Thoracic aorta (tissue), 2 donors: ENCODE measurements at places on chromosomes 5 and 9. TPM values are rescaled to one million over a fixed set of nuclear protein-coding genes. Genes with fewer than 3 reads are reported as not detected.

- DNase-seq, result no peak
Measured at GRCh38 chr9:77291714-77292113, 114.4 kb downstream of the VPS13A start.

DNA sequence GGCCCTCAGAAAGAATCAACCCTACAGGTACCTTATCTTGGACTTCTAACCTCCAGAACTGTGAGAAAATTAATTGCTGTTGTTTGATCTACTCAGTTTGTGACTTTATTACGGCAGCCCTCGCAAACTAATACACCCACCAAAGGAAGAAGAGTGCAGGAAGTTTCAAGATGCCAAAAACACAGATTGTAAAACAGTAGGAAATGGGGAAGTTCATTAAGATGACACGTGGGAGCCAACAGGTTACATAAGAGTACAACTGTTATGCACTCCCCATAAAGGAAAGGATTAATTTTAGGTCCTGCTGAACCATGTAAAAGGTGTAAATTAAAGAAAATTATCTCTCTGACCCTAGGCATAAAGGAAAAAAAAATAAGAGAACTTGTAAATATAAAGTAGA is 294.3 kb downstream of the EPB41L4A start:
- DNase-seq, result no peak

The CCL21 gene
- total RNA-seq, result not detected

DNA sequence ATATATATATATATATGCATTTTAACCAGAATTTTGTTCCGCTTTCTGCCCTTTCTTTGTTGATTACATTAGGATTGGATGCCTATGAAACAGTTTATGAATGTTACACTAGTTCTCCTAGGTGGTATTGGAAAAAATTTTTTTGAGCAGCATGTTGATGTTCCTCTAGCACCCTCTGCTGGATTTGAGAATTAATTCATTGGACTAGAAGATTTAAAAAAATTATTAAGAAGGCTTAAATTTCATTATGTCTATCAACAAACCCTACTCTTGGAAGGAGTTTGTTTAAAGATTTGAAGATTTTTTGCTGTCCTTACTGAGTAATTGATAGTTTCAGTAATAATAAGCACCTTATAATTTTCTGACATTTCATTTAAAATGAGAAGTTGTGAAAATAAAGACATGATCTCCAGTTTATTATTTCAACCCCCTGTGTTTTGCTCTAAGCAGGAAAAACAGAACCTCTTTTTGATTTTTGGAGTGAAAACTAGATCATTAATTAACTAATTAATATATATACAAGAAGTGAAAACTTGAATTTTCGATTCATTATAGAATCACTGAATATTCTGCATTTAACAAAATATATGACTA is 89.6 kb downstream of the CCDC171 start:
- no peak for DNase-seq

GRCh38 chr5:167217097-167217743 is 1074.2 kb upstream of the WWC1 start:
- no peak for DNase-seq

- no peak for DNase-seq
Measured at GRCh38 chr5:172455087-172455381, 709 bp upstream of the SH3PXD2B start.

The HSPB3 gene
- total RNA-seq, result 0.95 TPM

GRCh38 chr5:7714697-7715096 is 136.2 kb downstream of the CFAP90 start:
- DNase-seq, result no peak

The PCDHB12 gene
- 7.3 TPM for total RNA-seq

DNA sequence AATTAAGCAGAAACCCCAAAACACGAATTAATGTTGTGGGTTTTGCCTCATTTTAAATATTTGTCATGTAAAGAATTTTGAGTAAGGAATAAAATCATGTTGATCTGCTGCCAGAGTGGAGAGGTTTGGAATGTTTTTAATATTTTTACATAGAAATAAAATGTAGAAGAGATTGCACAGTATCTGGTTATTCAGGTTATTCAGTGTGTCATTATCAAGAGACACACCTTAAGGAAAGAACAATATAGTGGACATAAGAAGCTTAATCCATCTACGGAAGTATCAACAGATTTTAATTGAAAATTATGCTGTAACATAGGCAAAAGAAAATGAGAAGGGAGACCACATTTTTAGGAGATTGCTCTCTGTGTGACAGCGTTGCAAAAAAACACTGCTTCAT is 410.4 kb downstream of the MED10 start:
- no peak for DNase-seq

The PTPN3 gene
- 16.9 TPM for total RNA-seq

- no peak for DNase-seq
Measured at GRCh38 chr9:14362175-14362574, 48.2 kb upstream of the NFIB start.

- no peak for DNase-seq
Measured at GRCh38 chr5:11128021-11128420, 367.0 kb upstream of the DAP start.

DNA sequence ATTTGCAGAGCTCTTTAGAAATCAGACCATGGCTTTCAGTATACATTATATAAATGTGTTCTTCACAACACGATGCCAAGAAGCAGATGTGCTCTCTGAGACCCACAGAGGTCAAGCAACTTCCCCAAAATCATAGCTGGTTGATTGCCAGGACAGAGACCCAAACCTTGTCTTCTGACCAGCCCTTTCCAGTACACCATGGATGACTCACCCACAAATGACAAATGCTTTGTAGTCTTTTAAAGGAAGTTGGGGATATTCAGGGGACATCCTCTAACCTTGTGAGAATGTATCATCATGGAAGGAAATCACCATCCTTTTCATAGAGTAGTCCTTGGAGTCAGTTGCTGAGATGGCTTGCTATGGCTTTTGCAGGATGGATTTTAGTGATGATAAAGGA is 30.1 kb downstream of the ZNF462 start:
- no peak for DNase-seq

- DNase-seq, result no peak
Measured at GRCh38 chr9:16825971-16826625, 44.4 kb downstream of the BNC2 start.

DNA sequence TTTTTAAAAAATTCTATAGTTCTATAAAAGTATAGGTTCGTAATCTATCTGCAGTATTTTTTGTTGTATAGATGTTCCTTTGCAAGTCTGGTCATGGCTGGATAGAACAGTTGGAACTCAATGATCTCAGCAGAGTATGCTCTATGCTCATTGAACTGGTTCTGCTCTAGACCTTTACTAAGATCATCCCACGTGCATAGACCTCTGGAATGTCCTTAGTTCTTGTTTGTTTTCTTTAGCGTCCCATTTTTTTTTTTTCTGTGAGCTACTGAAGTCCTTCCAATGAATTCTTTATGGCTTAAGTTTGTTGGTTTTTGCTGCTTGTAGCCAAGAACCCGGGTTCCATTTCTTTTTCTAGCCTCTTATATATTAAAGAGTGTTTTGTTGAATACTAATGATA is 3.5 kb downstream of the TMEM38B start:
- no peak for DNase-seq

DNA sequence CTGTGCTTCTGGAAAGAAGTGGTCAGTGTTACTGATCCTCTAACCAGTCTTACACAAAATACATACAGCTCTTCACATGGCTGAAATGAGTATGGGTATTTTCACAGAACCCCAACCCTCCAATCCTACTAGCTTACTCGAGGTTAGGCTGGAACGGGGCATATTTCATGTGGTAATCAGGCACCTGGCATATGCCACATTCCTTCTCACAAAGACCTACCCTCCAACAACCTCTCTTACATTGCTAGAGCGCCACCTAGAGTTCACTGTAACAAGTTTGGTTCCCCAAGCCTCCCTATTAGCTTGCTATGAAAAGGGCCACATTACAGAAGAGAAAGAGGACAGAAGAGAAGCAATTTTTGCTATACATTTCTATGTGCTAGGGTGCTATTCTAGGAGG is 597.3 kb downstream of the PRELID2 start:
- no peak for DNase-seq

DNA sequence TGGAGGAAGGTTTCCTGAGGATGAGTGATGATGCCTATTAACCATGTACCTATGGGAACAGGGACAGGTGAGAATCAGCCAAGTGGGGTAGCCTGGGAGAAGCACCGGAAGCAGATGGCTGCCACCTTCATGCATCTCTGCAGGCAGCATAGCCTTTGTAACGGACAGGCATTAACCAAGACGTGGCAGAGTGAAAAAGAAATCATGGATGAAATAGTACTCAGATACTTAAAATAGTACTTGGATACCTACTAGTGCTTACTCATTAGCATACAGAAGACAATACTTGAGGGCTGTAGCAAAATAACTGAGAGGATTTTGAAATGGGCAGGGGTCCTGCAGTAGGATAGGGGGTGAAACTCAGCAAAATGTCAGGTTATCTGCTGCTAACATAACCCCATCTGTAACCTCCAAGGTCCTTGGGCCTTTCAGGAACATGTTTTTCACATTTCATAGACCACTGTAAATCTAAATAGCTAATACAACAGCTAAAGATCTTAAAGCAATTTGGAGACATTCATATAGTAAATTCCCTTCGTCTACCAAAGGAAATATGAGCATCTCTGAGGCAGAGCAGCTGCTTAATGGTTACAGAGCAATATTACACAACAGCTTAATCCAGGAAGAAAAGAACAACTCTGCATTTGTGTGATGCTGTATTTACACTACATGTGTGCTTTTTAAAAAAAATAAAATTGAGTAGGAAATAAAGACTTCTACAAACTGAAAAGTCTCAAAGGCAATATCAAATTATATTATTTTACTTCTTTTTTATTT is 154.3 kb downstream of the NFIB start:
- DNase-seq, result no peak

GRCh38 chr9:79603222-79603920 is 31.6 kb downstream of the TLE4 start:
- no peak for DNase-seq

DNA sequence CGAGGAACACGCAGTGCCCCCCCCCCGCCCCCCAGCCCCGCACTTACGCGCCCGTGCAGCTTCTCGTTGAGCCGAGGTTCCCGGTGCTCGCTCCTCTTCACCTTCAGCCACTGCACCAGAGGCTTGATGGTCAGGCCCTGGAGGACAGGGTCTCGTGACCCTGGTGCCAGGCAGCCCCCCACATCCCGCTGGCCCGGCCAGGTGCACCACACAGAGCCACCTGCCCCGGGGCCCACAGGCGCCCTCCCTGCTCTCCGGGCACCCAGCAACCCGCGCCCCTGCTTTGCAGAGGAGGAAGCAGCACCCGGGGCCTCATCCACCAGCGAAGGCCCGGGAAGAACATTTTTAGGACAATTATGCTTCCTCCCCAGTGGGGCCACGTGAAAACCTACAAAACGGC is 39.0 kb downstream of the EXOC3 start:
- no peak for DNase-seq

The PCDHGA2 gene
- total RNA-seq, result 13.8 TPM

GRCh38 chr5:36270175-36270574 is 28.4 kb upstream of the NADK2 start:
- no peak for DNase-seq

DNA sequence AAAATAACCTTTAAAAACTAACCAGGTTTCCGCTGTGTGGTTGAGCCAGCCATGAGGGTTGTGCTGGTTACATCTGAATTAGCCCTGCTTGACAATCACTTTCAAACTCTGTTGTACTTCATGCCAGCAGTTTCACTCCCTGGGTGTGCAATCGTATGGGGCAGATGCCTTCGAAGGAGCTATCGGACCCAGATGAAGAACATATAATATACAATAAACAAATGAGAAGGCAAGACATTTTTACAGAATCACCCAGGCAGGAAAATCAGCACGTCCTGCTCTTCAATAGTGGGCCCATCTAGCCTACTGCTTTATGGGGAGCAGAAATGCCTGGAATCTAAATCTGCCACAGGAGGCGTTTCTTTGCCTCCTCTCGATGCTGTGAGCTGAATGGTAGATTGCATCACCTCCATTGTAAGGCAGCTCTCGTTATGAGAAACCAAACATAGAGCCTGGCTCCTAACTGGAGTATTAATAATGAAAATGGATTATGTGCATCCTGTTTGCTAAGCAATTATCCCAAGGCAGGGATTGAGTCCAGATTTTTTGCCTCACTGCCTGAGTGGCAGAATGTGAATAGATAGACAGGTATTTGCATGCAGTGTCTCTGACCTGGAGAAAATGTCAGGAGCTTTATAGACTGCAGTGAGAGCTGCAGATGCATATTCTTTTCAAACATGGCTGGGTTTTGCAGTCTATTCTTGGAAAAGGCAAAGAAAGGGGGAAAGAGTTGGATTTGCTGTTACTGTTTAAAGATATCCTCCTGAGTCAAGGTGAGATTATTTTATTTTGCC is 143.3 kb upstream of the SMARCA2 start:
- no peak for DNase-seq

DNA sequence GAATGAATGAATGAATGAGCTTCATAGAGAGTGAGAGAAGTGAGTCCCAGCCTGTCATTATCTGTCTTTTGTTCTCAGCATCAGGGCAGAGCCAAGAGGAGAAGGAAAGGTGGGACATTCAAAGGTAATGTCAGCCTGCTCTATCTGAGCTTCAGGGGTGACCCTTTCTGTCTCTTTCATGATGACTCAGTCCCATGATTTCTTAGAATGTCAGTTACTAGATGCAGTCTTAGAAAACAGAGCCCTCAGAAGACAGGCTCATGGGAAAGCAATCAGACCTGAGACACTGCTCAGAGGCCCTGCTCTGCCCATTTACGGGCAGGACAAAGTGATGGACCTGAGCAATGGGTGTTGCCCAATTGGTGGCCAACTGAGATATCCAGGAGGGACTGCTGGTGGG is 1.1 kb downstream of the SPATA31D1 start:
- DNase-seq, result no peak

DNA sequence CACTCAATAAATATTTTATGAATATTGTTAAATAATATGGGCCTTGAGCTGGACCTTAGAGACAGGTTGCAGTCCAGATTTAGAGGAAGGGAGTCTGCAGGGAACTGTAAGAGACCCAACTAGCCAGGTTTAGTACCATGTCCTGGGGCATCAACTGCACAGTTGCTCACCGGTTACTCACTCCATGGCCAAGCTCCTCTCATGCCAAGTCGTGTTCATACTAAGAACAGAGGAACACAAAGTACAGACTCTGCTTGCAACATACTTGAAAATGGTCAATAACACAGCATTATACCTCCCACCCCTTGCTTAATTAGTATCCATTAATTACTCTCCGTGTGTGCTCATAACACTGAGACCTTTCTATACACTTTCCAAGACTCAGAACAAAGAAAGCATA is 317.6 kb upstream of the PIK3R1 start:
- DNase-seq, result no peak

The LCN1 gene
- not detected for total RNA-seq

- no peak for DNase-seq
Measured at GRCh38 chr5:181211208-181211607, 6.2 kb upstream of the TRIM7 start.

DNA sequence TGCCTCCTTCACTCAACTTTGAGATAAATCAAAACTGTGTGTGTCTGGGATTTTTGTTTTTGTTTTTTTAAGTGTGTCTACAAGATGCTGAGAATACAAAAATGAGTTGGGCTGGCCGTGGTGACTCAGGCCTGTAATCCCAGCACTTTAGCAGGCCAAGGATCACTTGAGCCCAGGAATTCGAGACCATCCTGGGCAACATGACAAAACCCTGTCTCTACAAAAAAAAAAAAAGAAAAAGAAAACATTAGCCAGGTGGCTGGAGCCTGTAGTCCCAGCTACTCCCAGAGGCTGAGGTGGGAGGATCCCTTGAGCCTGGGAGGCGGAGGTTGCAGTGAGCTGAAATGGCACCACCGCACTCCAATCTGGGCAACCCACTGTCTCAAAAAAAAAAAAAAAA is 21.0 kb downstream of the HNRNPK start:
- no peak for DNase-seq

The SLC28A3 gene
- total RNA-seq, result 0.21 TPM
